ENCODE measurements at places on chromosomes 6 and 20. TPM values are rescaled to one million over a fixed set of nuclear protein-coding genes. Genes with fewer than 3 reads are reported as not detected.

The HLA-E gene
- total RNA-seq = 31.7 TPM

The CENPQ gene
- total RNA-seq = 22.2 TPM

The ADGRF4 gene
- 0.27 TPM for total RNA-seq

The LY6G5C gene
- total RNA-seq = 2.0 TPM

The TSPYL4 gene
- 28.0 TPM for total RNA-seq

The LHFPL5 gene
- total RNA-seq = not detected

The MUCL3 gene
- 0.25 TPM for total RNA-seq

The BCAS1 gene
- total RNA-seq = not detected

The HLA-DQA1 gene
- 1.2 TPM for total RNA-seq

The TP53INP2 gene
- 7.0 TPM for total RNA-seq

The TENT5A gene
- 4.3 TPM for total RNA-seq

The ADGRF1 gene
- total RNA-seq = not detected

The HLA-DRB1 gene
- 14.6 TPM for total RNA-seq

The NKAIN4 gene
- total RNA-seq = 1.5 TPM

The TRIM31 gene
- total RNA-seq = not detected

The CNKSR3 gene
- total RNA-seq = 5.9 TPM

The TRIM15 gene
- total RNA-seq = not detected

The NEDD9 gene
- 7.4 TPM for total RNA-seq
